Fibroblast of upper back skin (primary cell): ENCODE measurements at places on chromosomes 2 and 18.

GRCh38 chr2:54839461-54840255 lies 116.2 kb downstream of the EML6 start:
- no peak for DNase-seq

DNA sequence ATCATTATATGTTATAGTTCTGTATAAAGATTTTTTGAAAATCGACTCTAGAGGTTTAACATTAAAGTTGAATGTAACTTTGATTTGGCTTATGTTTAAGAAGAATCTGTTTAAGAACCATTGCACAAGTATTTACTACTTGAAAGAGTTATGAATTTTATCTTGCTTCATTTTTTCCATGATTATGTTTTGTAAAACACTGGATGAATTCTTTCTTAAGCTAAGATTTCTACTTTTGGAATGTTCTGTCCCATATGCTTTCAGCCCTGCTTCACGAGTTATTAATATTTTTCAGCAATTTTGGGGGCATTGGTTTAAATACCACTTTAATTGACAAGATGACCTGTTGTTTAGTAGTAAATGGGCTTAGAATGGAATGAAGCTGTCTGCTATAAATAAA lies 56.7 kb upstream of the STON1 start:
- no peak for DNase-seq

DNA sequence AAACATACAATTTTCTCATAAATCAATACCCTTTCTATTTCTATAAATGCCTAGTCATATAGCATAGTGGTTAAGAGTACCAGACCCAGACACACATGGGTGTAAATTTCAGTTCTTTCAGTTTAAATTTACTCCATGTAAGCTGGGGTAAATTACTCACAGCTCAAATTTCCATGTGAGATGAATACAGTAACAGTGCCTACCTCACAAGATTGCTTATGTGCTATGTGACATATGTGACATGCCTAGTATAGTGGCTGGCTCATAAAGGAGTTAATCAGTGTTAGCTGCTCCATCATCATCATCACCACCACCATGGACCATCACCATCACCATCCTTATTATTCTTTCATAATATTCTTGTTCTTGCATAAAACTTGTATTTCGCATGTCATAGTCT lies 61.6 kb upstream of the CD302 start:
- DNase-seq, result no peak

- no peak for DNase-seq
These were observed at the start of gene IL1RL2 for GRCh38 chr2:102186791-102187495. IL1RL2 (plus strand) TSS chr2:102187023; CDS start chr2:102187868, 845 bp downstream.

- DNase-seq, result no peak
These were observed 100.8 kb downstream of the ITGB1BP1 start for GRCh38 chr2:9322576-9322975.

DNA sequence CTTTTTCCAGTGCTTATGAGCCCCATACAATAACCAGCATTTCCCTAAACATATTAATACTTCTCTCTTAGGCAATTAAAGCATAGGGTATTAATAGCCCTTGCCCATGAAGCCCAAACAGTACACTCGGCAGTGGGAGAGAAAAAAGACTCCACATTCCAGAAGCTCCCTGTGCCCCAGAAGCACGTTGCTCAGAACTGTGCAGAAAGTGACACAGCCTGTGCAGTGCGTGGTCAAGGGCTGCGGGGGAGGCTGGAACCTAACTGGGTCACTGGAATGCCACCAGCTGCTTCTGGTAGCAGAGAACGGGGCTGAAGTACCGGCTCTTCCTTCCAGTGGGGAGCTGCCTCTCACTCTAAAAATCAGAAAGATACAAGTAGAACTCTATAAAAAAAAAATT lies 32.7 kb downstream of the EIPR1 start:
- no peak for DNase-seq

DNA sequence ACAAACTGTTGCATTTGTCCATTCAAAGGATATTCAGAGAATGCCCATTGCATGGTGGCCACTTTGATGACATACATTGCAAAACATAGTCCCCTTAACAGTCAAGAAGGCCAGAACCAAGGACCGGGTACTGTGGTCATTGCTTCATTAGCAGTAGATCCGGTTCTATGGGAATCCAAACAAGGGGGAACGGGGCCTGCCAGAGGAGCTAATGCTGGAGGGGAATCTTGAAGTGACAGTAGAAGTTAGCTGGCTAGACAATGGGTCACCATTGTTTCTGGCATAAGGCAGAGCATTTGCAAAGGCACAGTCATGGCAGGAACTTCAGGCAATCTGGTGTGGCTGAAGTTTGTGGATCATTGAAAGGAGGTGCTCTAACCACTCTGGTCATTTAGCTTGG lies 279.7 kb downstream of the SS18 start:
- DNase-seq, result no peak

GRCh38 chr2:182496596-182496995 lies 69.8 kb upstream of the PDE1A start:
- no peak for DNase-seq

DNA sequence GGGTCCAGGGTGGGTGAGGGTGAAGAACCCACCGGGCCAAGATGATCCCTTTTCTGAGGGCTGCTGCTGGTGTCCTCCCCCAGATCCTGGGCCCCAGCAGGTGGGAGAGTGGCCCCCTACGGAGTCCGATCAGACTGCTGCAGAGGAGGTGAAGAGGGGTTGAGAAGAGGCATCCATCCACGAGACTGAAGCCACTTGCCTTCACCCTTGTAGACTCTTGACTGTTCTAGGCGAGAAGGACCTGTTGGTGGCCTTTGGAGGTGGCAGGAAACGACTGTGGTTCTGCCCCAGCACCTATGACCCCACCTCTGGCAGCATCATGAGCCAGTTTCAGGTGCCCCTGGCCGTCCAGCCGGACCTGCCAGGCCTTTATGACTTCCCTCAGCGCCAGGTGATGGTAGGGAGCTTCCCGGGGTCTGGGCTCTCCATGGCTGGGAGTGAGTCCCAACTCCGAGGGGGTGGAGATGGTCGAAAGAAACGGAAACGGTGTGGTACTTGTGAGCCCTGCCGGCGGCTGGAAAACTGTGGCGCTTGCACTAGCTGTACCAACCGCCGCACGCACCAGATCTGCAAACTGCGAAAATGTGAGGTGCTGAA lies 1.5 kb downstream of the TET3 start:
- DNase-seq, result no peak

- DNase-seq, result peak; percentile 39
These were observed 7.0 kb upstream of the NXPH2 start for GRCh38 chr2:138787053-138787666.

- DNase-seq, result no peak
These were observed 1229.1 kb upstream of the ACVR2A start for GRCh38 chr2:146615778-146616177.

DNA sequence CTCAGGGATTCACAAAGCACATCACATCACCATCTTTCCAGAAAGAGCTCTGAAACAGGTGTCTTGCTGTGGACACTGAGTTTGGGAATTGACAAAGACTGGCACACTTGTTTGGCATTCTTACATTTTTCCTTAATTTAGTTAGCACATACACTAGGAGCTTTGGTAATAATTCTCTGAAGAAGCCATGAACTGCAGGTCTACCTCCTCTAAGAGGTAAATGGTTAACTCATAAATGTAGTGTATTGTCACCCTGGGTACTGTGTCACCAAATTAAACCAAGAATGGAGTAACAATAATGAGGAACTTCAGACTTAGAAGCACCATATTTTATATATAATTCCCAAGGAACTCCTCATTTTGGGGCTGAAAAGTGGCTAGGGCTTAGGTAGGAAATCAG lies 22.6 kb downstream of the EIF4E2 start:
- DNase-seq, result no peak

GRCh38 chr2:181972431-181973170 lies 13.1 kb upstream of the PPP1R1C start:
- DNase-seq, result no peak

GRCh38 chr2:193315428-193316091 lies 1120.8 kb upstream of the TMEFF2 start:
- no peak for DNase-seq

GRCh38 chr2:205698286-205699268 lies 16.3 kb downstream of the NRP2 start:
- peak; percentile 59 for DNase-seq

DNA sequence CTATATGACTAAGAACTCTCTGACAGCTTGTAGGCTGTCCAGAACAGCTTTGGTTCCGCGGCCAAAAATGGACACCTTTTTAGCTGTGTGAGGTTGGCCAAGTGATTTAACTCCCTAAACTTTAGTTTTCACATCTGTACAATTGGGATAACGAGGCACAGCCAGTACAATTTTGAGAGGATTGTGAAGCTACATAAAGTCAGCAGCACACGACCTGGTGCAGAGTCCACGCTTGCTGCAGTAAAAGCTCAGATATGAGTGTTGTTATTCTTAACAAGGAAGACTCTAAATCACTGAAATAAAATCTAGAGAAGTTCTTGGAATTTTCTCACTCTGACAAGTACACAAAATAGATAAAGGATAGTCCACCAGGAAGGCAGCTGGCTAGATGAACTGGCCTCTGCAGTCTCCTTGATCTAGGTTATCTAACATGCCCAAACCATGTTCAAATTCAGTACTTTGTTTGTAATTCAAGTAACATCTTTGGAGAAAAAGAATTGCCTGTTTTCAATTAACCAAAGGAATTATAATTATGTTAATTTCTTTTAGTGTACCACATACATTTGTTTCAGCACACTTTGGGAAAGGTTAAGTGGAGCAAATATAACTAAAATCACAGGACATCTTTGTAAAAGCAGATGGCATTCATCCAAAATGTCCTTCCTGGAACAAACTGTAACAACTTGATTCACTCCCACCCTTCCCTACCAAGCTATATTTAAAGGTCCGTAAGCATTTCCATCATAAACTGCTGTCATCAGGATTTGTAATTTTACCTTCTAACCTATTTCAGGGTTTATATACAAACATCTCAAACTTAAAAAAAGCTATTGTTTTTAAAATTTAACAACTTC lies 201.7 kb upstream of the STK17B start:
- DNase-seq, result no peak

DNA sequence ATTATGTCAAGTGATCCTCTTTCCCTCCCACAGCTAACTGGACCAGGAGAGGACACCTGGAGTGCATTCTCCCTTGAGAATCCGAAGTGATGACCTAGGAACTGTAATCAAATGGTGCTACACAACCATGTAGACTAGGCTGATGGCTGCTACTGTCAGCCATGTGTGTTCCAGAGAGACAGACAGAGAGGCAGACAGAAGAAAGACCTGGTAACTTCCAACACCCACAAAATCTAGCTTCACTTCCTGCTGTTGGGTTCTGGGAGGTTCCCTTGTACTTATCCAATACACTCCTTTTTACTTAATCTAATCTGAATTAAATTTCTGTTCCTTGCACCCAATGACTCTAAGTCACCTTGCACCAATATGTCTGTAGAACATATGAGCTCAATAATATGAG lies 72.3 kb downstream of the AAK1 start:
- DNase-seq, result no peak

- DNase-seq, result no peak
These were observed 256.5 kb downstream of the TGIF1 start for GRCh38 chr18:3706279-3707097.

- peak; percentile 56 for DNase-seq
These were observed 166.0 kb upstream of the STK17B start for GRCh38 chr2:196337208-196337953.

- peak; percentile 32 for DNase-seq
These were observed 52.9 kb upstream of the NABP1 start for GRCh38 chr2:191625016-191625415.

DNA sequence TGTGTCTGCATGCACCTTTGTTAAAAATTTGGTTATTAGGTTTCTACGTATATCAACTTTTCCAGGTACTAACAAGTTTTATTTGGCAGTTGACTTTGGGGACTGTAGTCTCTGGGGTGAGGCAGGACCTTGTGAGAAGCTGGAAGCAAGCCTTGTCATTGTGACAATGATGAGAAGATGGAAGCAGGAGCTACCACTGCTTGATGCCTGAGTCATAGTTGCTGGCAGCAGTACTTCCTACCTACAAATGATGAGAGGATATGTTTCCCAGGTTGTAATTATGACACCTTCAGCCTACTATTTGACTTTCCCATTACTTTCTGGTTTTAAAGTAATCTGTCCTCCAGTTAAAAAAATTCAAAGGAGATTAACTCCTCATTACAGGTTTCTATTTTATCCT lies 516.3 kb downstream of the NRXN1 start:
- DNase-seq, result no peak

DNA sequence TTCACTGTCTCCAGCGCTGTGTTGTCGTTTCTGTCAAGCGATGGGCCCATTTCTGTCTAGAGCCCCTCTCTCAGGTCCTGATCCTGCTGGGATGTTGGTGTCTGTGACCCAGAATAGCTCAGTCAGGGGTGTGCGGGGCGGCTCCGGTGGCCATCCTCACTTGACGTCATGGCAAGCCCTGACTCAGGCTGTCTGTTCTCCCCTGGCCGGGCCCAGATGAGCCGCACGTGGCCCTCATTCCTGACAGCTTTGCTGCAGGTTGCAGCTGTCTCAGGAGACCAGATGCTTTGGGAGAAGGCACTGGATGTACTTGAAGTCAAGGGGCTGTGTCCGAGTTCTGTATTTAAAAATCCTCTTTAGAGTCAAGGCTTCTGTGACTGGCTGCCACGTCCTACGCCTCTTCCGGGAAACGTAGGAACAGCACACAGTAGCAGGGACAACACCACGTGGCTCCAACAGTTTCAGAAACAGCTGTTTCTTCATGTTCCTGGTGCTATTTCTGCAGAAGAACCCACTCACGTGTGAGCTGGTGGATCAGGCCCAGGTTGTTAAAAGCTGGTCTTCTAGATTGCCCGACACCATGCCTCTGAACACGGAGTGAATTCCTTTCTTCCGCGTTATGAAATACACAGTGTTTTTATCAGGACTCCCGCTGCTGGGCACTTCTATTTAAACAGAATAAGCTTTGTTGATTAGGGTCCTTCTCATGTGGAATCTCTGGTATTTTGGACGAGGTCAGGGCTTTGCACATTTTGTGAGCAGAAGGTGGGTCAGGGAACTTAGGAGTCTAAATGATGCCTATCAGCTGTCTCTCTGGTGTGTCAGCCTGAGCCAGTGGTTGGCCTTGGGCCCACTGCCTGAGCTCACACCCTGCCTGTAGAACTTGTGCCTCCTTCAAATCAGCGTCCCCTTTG lies 28.3 kb upstream of the NTSR2 start:
- peak; percentile 65 for DNase-seq

- DNase-seq, result no peak
These were observed 35.3 kb downstream of the MYOM1 start for GRCh38 chr18:3184275-3184963.
